Activated T-cell treated with anti-CD3 and anti-CD28 coated beads for 48 hours (primary cell): ENCODE measurements at places on chromosomes 2 and 18.
A peak's percentile ranks its signal among the peaks of the same experiment; 100 is the strongest.

DNA sequence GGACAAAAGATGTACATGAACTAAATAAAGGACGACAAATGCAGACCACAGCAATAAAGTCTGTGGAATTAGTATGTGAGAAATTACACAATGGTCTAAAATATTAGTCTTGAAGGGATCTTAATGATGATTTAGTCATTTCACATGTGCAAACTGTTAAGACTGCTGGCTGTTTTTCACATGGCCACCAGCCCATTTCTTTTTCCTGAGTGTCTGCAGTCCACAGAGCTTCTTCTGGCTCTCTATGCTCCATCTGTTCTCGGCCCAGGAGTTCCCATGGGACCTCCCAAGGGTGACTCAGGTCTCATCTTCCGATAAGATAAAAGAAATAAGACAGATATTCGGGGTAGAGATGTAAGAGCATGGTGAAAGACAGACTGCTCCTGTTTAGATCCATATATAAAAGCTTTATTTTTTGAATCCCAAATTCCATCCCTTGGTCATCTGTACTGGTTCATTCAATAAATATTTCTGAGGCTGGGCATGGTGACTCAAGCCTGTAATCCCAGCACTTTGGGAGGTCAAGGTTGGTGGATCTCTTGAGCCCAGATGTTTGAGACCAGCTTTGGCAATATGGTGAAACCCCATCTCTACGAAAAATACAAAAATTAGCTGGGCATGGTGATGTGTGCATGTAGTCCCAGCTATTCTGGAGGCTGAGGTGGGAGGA is 20.1 kb downstream of the IL1RL1 start:
- DNase-seq = no peak

DNA sequence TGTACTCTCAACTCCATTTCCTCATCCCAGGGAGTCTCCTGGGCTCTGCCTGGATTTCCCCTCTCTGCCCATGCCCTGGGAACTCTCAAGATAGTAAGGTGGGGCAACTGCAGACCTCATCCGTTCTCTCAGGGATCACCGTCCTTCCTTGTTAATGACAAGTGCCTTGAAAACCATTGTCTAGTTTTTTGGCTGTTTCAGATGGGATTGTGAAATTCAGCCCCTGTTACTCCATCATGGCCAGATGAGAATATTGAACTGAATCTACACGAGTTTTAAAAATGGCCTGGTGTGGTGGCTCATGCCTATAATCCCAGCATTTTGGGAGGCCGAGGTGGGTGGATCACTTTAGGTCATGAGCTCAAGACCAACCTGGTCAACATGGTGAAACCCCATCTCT is 665 bp upstream of the HRH4 start:
- DNase-seq = no peak

DNA sequence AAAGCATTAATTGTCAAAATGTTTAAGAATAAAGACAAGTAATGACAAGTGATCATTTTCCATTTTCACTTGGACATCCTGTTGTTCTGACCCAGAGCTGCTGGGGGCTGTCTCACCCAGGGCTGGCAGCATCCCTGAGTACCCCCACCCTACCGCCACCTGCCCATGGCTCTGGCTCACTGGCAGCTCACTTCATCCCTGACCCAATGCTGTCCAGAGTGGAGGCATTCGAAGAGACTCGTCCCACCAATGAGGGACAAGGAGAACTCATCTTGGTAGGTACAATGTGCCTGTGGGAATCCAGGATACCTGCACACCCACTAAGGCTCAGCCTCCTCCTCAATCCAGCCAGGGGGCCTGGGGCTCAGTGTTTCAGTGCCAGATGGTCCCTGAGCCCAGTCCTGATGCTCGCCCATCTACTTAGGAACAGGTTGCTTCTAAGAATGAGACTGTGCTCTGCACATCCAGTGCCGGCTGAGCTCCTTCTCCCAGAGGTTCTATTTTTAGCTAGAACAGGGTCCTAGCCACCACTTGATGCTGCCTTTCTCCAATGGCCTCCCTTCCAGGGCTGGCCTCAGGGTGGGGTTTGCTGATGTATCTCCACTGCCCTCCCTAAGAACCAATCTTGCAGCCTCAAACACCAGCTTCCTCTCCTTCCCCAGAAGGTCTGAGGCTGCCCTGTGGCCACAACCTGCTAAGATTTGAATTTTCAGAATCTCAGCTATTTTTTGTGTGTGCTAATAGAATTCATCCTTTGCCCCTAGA is 53.7 kb downstream of the ADD2 start:
- DNase-seq = no peak

DNA sequence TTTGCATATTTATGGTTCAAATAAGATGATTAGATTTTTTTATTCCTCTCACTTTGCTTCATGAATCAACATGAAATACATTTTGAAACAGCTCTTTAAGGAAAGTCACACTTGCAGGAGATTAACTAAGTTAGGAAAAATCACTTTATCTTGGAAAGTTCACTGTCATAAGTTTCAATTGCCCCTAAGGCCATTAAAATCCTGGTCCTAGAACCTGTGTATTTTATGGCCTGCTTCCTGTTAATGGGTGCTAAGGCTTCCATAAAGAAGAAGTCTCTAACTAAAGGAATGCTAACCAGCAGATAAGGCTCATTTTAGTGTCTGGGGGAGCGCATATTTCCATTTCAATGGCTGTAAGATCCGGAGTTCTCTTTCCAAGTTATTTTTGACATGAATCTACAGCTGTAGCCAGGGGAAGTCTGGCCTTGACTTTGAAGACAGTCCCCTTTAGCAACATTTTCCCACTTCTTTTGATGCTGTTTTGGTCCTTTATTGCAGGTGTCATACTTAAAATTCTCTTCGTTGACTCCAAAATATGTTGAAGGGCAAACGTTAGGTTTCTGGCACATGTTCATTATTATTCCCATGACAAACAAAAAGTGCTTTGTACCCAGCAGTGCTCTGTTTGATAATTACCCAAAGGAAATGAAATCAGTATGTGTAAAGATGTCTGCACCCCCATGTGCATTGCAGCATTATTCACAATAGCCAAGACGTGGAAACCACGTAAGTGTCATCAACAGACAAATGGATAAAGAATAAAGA is 34.4 kb upstream of the SH3BP4 start:
- no peak for DNase-seq

DNA sequence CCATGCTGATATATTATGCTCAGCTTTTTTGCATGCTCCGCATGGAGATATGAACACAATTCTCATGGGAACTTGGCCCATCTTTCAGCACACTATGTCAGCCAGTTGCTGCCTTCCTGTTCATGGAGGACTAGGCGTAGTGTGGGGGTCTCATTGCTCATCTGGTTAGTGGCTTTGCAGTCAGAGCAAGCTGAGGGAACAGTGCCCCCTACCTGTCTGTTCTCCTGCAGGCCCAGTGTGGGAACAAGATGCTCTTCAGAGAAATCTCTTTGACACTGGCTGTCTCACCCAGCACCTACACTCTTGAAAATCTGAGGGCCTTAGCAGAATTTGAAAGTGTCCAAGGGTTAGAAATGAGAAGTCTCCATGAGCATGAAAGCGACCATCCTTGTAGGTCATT is 47.1 kb downstream of the SPTBN1 start:
- peak; percentile 12 for DNase-seq

- no peak for DNase-seq
Measured at GRCh38 chr2:96493072-96493471, 12.1 kb downstream of the NEURL3 start.

DNA sequence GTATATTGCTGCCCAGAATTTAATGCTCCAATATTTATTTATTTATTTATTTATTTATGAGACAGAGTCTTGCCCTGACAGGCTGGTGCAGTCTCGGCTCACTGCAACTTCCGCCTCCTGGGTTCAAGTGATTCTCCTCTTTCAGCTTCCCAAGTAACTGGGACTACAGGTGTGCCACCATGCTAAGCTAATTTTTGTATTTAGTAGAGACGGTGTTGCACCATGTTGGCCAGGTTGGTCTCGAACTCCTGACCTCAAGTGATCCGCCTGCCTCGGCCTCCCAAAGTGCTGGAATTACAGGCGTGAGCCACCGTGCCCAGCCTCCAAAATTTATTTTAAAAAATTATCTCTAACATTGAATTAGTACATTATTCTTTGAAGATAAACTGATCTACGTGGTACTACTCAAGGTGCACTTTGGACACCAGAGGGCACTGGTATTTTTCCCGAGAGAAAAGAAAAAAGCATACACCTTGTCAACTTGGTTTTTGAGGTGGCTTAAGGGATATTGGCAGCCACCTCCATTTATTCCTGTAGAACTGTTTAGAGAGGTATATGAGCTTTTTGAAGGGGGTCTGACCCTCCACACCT is 1.4 kb upstream of the IDH1 start:
- no peak for DNase-seq

DNA sequence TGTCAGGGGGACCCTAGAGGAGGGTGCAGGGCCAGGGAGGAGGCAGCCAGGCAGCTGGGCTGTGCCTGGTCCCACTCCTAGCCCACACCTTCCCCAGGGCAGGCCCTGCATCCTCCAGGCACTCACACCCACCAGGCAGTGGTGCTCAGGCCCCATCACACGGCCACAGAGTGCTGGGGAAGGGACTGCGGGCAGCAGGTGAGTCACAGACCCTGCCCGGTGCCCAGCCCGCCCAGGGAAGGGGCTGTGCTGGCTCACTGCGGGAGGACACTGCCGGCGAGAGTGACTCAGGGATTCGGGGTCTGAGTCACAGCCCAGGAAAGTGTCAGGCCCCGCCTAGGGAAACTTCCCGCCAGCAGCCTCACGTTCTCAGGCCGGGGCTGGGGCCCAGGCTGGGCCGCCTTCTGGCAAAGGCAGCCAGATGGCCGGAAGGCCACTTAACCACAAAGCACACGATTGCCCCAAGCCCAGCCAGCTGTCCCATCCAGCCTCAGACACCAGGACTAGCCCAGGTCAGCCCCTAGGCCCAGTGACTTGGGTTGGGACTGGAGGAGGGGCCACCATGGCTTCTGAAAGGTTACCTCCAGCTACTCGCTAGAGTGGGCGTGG is 42.2 kb downstream of the BIN1 start:
- peak; percentile 79 for DNase-seq

GRCh38 chr2:63124218-63124617 is 73.6 kb downstream of the OTX1 start:
- no peak for DNase-seq

GRCh38 chr2:207321514-207321913 is 155.8 kb upstream of the KLF7 start:
- DNase-seq = no peak

- DNase-seq = no peak
Measured at GRCh38 chr2:217821536-217822147, 181.2 kb downstream of the TNS1 start.

GRCh38 chr18:5998907-5999306 is 103.6 kb upstream of the TMEM200C start:
- DNase-seq = no peak

GRCh38 chr2:85163675-85164074 is 30.5 kb downstream of the TCF7L1 start:
- DNase-seq = no peak

DNA sequence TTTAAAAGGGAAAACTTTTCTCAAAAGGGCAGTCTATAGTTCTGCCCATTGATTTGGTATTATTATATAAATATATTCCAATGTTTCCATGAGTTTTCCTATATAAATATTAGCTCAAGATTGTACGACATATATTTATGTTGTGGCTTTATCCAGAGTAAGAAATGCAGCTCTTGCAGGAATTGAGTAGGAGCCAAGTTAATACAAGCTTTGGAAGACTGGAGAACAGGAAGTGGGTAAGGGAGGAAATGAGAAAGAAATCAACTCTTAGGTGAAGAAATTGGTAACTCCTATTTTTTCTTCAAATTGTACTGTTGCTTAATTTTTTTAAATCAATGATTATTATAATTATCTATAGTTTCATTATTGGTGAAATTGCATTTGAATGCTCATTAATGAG is 105.4 kb upstream of the FAM117B start:
- DNase-seq = no peak

- peak; percentile 17 for DNase-seq
Measured at GRCh38 chr18:46623541-46623940, 33.5 kb downstream of the LOXHD1 start.

DNA sequence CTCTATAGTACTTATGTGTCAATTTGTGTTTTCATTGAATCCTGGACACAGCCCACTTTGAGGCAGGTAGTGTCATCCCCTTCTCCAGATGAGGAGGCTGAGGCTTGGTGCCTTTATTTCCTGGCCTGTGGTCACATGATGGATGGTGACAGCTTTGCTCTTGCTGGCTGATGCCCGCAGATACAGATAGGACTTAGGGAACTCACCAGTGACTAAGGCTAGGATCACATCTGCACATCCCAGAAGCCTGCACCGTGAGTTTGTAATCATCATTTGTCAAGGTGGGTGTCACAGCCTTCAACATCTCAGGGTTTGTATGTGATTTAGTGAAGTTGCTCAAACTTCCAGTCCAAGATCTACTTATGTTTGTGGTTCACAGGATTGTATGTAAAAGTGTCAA is 295.1 kb upstream of the RAB12 start:
- DNase-seq = no peak

GRCh38 chr18:39994498-39994897 is 1960.5 kb upstream of the PIK3C3 start:
- no peak for DNase-seq

DNA sequence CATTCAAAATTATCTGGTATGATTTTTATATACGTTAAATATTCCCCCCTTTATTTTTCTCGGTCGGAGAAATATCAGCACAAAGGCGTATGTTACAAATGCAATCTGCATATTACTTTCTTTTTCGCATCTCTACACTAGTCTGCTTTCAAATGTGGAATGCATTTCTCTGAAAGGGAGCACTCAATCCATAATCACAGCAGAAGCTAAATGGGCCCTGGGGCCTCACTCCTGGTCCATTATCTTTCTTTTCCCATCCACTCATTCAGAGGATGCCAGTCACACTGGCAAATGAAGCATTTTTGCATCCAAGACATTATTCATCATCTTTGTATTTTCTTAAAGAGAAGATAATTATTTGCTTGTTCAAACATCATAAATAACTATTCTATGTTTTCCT is 295.2 kb upstream of the LRP1B start:
- DNase-seq = no peak

DNA sequence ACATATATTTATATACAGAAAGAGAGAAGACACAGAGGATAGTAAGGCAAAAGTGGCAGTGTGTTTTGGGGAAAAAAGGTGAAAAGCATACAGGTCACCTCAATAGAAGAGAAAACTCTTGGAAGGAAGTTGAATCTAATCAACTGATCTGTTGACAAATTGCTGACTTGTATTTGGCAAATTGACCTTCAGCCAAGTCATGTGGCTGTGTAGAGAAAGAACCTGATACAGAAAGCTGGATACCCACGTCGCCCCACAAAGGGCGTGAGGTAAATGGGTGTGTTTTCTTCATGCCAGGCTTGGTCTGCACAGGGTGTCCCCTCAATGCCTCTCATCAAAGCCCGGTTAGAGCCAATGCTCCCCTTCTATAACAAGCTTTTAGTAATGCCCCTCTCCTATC is 230.0 kb upstream of the KLHL29 start:
- no peak for DNase-seq

GRCh38 chr2:121254748-121255147 is 30.3 kb downstream of the TFCP2L1 start:
- DNase-seq = no peak
